Colonic mucosa (tissue), 4 donors: ENCODE measurements at places on chromosomes 6 and 20.

GRCh38 chr6:150900049-150900448 is 34.5 kb downstream of the MTHFD1L start:
- no peak for DNase-seq

DNA sequence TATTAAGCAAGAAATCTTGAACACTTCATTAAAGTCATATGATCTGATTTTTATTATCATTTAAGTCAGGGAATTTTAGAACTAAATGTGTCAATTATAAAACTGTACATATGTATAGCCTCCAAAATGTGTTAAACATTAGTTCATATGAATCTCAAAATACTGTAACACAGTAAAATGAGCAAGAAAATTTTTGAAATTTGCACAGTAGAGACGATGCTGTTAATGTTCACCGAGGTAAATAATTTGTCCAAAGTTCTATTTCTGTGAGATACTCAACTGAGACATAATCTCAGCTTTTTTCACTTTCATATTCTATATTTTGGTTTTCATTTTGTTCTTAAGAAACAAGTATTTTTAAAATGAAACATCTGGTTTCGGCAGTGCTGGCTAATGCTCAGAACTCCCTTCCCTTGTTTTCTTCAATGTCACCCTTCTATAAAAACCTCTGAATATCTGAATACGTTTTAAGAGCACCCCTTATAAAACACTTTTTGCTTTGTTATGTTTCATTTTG is 353.1 kb downstream of the LAMA2 start:
- DNase-seq = no peak

DNA sequence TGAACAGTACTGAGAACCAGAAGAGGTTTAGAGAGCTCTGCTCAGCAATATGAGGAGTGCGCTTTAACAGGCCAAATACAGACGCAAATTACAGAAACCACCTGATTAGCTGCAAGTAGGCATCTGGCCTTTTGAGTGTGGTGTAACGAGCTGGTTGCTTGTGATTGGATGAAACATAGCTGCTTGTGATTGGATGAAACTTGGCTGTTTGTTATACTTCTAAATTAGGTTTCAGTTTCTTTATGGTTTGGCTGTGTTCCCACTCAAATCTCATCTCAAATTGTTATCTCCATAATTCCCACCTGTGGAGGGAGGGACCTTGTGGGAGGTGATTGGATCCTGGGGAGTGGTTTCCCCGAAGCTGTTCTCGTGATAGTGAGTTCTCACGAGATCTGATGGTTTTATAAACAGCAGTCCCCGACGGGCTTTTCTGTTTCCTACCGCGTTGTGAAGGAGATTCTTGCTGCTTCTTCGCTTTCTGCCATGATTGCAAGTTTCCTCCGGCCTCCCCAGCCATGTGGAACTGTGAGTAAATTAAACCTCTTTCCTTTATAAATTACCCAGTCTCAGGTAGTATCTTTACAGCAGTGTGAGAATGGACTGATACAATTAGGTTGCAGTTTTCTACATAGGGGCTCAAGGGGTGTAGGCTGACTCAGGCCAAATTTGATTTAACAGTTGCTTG is 655.9 kb upstream of the MAN1A1 start:
- no peak for DNase-seq

GRCh38 chr20:4670469-4670868 is 51.2 kb upstream of the PRND start:
- DNase-seq = no peak

DNA sequence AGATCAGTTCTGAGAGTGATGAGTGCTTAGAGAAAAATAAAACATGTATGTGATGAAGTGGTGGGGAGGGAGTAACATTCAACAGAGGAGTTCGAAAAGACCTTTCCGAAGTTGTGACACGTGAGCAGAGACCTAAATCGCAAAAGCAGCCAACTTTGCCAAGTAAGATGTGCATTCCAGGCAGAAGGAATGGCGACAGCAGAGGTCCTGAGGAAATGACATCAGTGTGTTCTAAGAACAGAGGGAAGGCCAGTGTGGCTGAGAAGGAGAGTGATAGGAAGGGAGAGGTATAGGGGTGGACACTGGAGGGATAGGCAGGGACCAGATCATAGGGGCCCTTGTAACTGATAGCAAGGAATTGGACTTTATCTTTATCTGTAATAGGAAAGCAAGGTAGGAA is 51.3 kb downstream of the ADAT2 start:
- no peak for DNase-seq

DNA sequence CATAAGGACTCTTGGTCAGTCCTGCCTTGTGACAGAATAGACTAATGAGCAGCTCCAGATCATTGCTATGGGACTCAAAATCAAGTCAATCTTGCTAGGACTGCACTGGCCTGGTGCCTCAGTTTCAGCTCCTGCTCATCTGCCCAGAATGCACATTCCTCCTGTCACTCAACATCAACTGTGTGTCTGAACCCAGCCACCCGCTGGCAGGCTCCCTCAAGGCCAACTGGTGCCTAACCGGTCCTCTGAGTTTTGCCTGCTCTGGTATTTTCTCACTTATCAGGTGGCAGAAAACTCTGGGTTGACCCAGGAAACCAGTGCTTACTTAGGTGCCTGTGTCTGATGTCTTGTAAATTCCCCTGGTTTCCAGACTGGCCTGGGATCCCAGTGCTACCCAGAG is 297.7 kb downstream of the DHX35 start:
- DNase-seq = no peak

DNA sequence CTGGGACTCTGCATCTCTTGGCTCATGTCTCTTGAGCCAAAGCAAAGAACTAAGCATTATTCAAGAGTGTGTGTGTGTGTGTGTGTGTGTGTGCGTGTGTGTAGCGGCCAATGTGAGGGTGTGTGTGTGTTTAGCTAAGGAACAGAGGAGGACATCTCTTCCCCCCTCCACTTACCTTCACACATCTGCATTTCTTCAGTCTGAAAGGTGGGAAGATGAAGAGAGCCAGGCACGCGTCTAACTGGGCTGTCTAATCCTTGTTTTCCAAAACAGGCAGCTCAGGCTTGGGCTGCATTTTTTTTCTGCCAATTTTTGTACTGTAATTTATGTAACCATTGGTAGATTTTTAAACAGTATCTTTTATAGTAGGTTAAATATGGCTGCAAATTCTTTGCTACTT is 59.5 kb downstream of the NDUFAF5 start:
- no peak for DNase-seq

GRCh38 chr6:79631693-79632172 is 604 bp downstream of the SH3BGRL2 start:
- no peak for DNase-seq

GRCh38 chr20:4150070-4150441 is 134.7 kb upstream of the RNF24 start:
- DNase-seq = no peak

- no peak for DNase-seq
These were observed 47.3 kb downstream of the ITCH start for GRCh38 chr20:34410336-34410735.

DNA sequence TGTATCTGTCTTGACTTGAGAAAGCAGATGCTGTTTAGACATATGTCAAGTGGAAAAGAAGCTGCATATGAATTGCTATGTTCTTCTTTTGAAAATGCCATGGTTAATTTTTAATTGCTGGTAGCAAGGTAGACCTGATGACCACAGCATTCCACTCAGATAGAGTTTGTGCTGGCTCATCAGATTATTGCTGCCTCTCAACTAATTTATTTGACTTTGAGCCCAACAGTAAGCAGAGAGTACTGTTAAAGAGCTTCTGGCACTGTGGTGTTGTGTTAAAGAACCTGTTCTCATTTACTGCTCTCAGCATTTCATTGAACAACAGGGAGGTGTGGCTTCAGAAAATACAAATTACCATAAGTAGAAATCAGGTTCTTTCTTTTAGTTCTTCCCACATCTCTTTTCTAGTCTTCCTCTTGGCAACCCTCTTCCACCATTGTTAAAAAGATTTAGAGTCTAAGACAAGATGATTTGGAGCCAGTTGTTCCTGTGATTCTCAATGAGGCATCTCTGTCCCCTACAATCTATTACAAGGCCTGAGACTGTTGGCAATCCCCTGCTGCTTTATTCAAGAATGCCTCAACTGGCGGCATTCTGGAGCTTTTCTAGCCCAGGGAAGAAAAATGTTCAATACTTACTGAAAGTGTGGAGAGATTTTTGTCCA is 967.6 kb upstream of the GJE1 start:
- no peak for DNase-seq

- DNase-seq = no peak
These were observed 1109.0 kb upstream of the FLRT3 start for GRCh38 chr20:15446373-15446772.

DNA sequence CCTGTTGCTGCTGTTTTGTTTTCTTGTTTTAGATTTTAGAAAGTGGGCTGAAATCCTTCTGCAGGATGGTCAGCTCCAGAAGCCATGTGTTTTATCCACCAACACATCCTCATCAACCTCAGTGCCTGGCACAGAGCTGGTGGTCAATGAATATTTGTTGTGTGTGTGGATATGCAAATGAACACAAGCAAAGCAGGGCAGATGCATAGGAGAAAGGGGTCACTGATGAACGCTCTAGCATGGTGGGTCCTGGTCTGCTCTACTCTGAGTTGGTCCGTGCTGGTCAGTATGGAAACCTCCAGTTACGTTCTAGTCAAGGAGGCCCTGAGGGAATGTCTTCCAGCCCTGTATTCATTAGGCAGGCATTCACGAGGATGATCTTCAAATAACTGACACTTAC is 682.5 kb downstream of the QKI start:
- DNase-seq = no peak

GRCh38 chr20:24109008-24109407 is 120.4 kb upstream of the GGTLC1 start:
- no peak for DNase-seq

DNA sequence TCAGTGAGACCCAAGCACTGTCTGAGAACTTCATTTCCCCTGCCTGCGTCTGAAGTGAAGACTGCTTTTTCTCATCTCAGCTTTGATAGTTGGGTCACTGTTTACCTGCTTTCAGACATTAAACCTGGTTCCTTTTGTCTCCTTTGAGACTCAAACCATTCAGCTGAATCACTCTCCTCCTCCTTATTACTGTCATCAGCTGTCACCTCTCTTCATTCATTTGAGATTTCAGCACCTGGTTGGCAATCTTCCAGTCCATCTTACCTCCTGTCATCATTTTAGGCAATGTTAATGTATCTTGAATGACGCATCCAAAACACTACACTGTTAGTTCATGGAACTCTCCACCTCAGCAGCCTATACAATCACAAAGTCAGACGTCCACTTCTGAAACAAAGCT is 34.3 kb upstream of the SOX4 start:
- no peak for DNase-seq

GRCh38 chr6:41428996-41429421 is 93.6 kb downstream of the NCR2 start:
- peak; percentile 38 for DNase-seq

GRCh38 chr6:135811170-135811569 is 40.3 kb upstream of the PDE7B start:
- DNase-seq = no peak
